ENCODE measurements at places on chromosomes 6 and 20.

GRCh38 chr20:35625584-35626385 lies 10.2 kb downstream of the SPAG4 start:
- DNase-seq = no peak

DNA sequence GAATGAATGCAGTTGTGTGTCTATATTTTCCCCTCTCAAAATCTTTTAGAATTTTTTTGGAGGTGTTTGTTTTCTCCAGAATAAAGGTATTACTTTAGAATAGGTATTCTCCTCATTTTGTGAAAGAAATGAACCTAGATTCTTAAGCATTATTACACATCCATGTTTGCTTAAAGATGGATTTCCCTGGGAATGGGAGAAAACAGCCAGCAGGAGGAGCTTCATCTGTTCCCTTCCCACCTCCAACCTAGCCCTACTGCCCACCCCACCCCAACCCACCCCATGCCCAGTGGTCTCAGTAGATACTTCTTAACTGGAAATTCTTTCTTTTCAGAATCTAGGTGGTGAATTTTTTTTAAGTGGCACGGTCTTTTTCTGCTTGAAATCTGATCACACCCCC lies 127.8 kb downstream of the CD109 start:
- DNase-seq = no peak

DNA sequence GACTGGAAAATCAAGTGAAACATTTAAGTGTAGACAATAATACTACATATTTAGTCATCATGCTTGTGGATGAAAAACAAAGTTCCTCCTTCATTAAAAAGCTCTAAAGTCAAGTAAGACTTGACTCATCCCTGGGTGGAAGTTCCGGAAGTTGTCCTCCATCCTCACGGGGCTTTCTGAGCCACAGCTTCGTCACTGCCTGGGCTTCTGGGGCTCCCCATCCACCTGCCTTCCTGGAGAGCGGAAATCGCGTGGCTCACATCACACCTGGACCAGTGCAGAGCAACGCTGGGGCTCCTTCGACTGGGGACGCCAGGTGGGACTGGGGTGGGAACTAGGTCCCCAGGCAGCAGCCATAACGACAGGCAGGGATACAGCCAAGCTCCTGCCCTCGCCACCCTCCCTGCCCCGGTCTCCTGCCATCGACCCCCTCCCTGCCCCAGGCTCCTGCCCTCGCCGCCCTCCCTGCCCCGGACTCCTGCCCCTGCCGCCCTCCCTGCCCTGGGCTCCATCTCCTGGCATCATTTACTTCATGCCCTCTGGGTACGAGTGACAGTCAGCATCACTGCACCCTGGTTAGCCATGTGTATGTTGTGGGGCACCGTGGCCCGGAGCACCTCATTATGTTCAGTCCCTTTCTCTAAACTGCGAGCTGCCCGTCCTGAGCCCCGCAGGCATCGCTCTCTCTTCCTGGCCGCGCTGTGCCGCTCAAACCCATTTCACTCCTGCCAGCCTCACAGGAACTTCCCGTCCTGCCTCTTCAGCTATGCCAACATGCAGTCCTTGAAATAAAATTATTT lies 12.9 kb downstream of the THBS2 start:
- no peak for DNase-seq

GRCh38 chr20:4987130-4987529 lies 14.2 kb downstream of the SLC23A2 start:
- DNase-seq = no peak

GRCh38 chr6:134468633-134469032 lies 150.7 kb upstream of the SGK1 start:
- DNase-seq = no peak

GRCh38 chr6:28757429-28758045 lies 166.2 kb downstream of the TRIM27 start:
- no peak for DNase-seq

- DNase-seq = peak; percentile 22
Measured at GRCh38 chr6:122749451-122750050, 30.0 kb upstream of the FABP7 start.

DNA sequence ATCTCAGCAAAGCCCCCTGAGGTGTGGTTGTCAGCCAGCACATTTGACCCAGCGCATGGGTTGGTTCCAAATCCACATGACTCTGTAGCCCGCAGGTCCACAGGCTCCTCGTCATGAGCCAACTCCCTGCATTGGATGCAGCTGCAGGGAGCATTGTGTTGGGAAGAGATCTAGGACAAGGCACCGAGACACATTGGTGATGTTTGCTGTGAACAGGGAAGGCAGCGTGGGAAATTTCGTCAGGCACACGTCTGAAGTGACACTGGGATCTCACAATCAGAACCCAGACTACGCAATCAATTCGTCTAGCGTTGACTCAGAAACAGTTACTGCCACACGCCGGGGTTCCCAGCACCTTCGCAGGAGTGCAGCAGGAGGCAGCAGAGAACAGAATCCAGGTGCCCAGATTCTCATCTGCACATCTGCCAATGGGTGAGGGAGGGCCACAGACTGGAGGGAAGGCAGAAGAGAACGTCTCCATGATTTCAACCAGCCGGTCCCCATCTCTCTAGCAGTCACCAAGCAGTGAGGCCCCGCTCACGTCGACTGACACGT lies 177.0 kb downstream of the TTLL2 start:
- no peak for DNase-seq

GRCh38 chr6:109628158-109629000 lies 62.6 kb downstream of the AK9 start:
- DNase-seq = no peak

- no peak for DNase-seq
Measured at GRCh38 chr6:20811109-20811761, 277.0 kb downstream of the CDKAL1 start.

GRCh38 chr6:6859722-6860121 lies 248.0 kb upstream of the RREB1 start:
- DNase-seq = no peak

DNA sequence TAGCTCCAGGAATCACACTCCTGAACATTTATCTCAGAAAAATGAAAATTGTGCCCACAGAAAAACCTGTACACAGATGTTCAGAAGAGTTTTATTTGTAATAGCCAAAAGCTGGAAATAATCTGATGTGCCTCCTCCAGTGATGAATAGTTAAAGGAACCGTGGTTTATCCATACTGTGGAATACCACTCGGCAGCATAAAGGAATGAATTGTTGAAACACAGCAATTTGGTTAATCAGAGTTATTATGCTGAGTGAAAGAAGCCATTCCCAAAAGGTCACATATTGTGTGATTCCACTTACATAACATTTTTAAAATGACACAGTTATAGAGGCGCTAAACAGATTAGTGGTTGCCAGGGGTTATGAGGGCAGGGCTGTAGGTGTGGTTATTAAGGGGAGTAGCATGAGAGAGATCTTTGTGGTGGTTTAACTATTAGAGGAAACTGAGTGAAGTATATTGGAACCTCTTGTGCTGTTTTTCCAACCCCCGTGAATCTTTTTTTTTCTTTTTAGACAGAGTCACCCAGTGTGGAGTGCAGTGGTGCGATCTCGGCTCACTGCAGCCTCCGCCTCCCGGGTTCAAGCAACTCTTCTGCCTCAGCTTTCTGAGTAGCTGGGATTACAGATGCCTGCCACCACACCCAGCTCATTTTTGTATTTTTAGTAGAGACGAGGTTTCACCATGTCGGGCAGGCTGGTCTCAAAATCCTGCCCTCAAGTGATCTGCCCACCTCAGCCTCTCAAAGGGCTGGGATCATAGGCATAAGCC lies 26.2 kb downstream of the PSMF1 start:
- no peak for DNase-seq

- DNase-seq = no peak
Measured at GRCh38 chr6:110410511-110410910, 4.9 kb downstream of the DDO start.

DNA sequence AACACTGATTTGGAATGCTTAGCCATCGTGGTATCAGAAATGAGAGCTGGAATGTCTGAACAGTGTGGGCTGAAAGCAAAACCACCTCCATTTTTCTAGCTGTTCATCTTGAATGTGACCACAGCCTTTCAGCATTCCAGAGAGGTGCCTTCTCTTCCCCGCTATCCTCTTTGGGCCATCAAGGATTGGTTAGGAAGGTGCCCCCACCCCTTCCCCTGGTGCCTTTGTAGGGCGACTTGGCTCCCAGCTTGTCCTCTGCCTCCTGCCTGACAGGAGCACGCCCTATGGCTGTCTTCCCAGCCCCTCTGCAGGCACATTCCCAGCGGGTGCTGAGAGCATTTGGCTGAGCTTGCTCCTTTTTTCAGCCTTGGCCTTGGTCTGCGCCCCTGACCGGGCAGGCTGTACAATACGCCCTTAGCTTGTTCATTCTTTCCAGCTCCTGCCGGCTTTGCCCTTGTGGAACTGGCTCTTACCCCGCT lies 97.5 kb downstream of the ARMC2 start:
- DNase-seq = no peak

DNA sequence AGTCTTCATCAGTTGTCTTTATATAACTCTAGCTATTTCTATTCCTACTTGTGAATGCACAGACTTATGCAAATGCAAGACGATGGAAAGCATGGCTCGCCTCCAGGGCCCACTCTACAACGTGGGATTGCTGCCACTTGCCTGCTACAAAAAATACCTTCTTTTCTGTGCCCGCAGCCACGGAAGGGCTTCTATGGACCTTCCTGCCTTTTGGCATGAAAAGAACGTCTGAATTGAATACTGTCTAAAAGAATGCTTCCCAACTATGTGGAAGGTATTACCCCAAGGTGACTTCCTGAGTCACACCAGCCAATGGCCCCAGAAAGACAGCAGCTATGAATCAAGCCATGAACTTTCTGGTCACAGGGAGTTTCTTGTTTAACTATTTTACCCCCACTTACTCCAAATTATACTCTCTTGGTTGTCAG lies 261.2 kb downstream of the HIVEP2 start:
- DNase-seq = no peak

DNA sequence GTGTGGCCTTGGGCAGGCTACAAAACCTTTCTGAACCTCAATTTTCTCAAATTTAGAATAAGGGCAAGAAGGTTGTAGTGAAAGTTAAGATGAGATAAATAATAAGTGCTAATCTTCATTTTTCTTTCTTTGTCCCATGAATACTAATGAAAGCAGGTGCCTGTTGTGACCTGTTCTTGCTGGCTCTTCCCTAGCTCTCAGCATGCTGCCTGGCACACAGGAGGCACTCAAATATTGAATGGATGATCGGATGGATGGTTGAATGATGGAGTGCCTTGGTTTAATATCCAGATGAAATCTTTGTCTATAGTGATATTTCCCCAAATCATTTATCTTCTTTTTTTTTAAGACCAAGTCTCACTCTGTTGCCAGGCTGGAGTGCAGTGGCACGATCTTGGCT lies 15.0 kb downstream of the PBOV1 start:
- DNase-seq = no peak

DNA sequence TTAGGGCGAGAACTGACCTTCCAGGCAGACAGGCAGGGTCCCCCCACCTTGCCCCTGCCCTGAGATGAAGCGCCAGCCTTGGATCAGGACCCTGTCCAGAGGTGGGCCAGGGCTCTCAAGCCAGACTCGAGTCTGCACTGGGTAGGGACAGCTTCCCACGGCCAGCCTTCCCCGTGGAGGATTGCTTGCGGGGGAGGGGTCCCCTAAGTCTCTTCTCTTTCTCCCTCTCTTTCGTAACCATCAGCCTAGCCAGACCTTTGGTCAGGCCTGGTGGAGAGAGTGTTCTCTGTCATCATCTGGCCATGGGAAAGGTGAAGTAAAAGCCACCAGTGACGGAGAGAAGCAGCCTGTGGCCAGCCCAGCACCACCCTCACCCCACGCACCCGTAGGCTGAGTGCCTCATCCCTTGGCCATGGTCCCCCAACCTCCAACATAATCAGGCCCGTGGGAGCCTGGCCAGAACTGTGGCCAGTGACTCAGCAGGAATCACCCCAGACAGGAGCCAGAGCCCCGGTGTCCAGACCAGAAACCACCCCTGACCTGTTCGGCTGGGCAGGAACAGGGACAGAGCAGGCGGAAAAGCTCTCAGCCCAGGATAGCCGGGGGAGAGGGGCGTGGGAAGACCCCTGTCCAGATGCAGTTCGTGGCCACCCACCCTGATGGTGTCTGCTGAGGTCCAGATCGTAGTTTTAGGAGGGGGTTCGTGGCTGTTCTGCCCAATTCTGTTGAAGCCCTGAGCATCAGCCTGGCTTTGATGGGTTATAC lies 47.1 kb downstream of the SNAI1 start:
- no peak for DNase-seq

GRCh38 chr6:76120302-76120701 lies 47.8 kb upstream of the IMPG1 start:
- DNase-seq = no peak

DNA sequence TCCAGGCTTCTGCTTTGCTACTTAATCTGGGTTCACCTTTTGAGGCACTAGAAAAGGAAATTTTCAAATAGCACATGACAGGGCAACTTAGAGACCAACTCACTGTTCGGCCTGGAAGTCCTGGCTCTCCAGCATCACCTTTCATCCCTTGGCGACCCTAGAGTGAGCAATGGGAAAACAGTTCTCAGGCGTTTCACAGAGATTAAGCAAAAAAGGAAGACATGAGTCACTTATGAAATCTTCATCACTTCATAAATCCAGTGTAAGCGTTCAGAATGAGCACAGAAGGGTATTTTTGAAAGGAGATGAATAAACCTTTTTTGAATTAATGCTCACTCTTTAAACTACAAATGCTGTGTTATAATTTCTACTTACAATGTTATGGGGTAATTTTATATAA lies 104.0 kb downstream of the COL12A1 start:
- no peak for DNase-seq

DNA sequence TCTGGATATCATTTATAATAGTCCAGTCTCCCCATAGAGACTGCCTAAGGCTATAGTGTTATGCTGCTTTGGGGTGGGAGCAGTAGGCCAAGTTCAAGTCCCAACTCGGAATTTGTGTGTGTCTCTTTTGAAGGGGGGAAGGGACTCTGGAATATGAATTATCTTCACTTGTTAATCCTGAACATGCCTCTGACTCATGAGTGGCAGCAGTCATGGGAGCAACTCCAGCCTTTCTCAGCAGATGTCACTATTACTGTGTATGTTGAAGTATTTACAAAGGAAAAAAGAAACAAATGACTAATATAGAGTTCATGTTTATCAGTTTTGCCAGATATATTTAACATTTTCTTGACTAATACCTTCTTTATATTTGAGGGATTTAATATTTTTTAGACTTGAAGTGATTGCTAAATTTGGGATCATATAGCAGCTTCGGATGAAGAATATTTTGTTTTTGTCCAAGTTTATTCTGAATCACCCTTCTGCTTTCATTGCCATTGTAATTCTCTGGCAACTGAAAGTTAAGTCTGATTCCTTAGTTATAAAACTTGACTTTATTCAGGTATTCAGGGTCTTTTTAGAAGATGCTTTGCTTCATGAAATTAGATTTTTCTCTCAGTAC lies 23.4 kb downstream of the FAM217A start:
- no peak for DNase-seq

DNA sequence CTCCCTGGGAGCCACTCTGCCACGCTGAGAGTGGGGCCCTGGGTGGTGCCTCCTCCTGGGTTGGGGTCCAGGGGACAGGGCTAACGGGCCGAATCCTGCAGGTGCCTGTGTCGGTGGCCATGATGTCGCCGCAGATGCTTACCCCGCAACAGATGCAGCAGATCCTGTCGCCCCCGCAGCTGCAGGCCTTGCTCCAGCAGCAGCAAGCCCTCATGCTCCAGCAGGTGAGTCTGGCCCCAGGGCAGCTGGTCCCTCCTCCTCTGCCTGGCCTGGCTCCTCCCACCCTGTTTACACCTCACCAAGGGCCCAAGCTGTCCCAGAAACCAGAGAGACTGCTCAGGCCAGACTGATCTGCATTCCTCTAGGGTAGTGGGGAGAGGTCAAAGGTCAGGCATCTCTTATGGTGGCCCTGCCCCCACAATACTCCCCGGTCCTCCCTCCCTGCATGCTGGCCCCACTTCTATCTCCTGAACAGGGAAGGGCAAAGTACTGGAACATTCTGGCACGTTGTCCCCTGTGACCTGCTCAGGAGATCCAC lies 38.6 kb downstream of the FOXP4 start:
- DNase-seq = no peak

GRCh38 chr6:31074401-31074800 lies 38.0 kb downstream of the C6orf15 start:
- DNase-seq = no peak

Data from GM06990 (cell line).